ENCODE measurements at places on chromosomes 6 and 20.
A peak's percentile ranks its signal among the peaks of the same experiment; 100 is the strongest.

GRCh38 chr6:93787841-93788240 is 368.5 kb upstream of the EPHA7 start:
- no peak for DNase-seq

- peak; percentile 57 for DNase-seq
Measured at GRCh38 chr6:137975188-137975940, 108.3 kb downstream of the TNFAIP3 start.

GRCh38 chr6:132675749-132676148 is 16.8 kb upstream of the TAAR1 start:
- no peak for DNase-seq

GRCh38 chr6:126614642-126615504 is 275.0 kb downstream of the CENPW start:
- DNase-seq = peak; percentile 40

DNA sequence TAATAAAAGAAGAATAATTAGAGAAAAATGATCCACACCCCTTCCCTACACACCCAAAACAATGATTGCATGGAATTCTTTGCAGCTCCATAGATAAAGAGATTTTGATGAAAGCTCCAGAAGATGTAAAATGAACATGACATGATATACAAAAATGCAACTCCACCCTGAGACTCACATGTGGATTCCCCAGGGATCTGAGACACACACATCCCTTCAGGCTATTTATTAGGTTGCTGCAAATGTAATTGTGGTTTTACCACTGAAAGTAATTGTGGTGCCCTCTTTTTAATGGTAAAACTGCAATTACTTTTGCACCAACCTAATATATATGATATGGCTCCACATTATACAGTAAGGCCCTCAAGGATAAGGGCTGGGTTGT is 40.4 kb upstream of the TBC1D7 start:
- no peak for DNase-seq

- no peak for DNase-seq
Measured at GRCh38 chr6:71324194-71324785, 35.7 kb downstream of the OGFRL1 start.

- no peak for DNase-seq
Measured at GRCh38 chr6:47308198-47308517, 1.5 kb downstream of the TNFRSF21 start.

GRCh38 chr6:112594886-112595594 is 247.9 kb downstream of the RFPL4B start:
- DNase-seq = no peak

- peak; percentile 55 for DNase-seq
Measured at GRCh38 chr6:30814146-30815040, 69.9 kb upstream of the DDR1 start.

DNA sequence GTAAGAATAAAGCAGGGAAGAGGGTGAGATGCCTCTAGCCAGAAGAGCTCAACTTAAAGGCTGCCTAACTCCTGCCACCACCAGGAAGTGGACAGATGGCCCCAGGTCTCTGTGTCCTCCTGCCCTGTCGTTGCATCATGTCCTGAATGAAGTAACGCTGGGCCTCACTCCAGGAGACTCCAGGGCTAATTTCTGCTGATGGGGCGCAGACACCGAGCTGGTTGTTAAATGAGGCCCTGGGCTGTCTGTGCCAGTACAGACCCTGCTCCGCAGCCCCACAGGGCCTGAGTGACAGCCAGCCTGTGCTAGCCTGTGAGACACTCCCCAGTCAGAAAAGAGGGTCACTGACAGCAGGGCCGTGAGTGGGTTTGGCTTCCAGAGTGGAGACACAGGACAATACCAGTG is 6.5 kb downstream of the IP6K3 start:
- no peak for DNase-seq

DNA sequence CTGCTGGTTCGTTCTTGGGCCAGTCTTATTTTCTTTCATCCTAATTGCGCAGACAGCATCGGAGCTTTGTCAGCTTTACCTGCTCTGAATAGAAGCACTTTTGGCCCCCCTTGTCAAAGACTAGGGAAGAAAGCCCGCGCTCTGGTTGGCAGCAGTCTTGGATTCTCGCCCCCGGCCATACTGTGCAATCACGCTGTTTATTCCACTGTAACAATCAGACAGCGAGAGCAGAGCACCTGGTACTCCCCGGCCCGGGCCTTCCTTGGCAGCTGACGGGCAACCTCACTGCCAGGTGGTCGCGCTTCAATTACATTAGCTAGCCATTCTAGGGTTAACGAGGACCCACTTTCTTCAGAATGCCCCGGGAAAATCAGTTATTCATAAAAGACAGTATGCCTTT is 72.6 kb downstream of the INSM1 start:
- no peak for DNase-seq

DNA sequence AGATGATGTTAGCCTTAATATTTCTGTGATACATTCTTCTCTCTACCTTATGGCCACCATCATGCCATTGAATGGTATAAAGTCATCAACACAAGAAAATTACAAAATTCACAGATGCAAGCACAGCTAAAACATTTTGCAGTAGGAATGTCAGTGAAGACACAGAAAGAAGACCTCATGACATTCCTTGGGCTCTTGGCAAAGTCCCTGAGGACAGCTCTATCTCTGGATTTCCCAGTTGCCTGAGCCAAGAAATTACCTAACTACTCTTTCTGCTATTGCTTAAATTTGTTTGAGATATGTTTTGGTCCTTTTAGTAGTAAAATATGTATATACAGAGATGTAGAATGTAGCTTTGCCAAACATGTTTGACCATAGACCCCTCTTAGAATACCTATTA is 201.0 kb upstream of the STXBP5 start:
- no peak for DNase-seq

GRCh38 chr6:15570171-15570570 is 92.7 kb downstream of the DTNBP1 start:
- no peak for DNase-seq

DNA sequence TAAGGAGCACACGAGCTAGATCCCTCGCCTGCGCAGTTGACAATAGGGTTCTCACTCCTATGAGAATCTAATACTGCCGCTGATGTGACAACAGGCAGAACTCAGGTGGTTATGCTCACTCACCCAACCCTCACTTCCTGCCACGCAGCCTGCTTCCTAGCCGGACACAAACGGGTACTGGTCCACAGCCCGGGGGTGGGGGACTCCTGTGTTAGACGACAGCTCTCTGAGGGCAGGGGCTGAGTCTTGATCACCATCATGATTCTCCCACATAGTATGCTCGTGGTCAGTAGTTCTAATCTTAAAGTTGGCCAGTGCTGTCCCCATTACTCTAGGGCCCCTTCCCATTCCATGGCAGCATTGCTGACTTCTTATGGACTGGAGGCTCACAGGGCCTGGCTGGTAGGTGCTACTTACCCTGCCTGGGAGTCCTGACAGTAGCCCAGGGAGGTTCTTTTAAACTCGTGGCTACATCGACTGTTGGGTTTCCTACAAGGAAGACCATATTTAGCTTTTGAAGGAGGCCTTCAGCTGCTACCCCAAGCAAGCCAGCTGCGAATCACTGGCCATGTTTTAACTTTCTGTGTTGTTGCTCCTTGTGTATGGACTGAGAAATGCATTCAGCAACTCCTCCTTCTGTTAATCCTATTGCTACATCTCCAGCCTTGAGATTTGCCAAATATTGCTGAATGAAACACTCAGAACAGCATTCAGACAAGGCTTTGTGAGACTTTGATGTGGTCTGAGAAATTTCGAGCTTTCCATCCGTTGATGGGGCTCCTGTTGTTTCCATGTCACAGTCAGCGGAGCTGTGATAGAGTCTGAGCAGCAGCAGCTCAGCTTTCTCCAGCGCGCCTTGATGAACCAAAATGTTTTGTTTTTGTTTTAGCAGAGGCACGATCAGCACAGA is 300.3 kb downstream of the NRN1 start:
- DNase-seq = no peak

GRCh38 chr6:125219361-125219895 is 65.9 kb downstream of the TPD52L1 start:
- no peak for DNase-seq

GRCh38 chr6:9984607-9985006 is 430.3 kb downstream of the TFAP2A start:
- no peak for DNase-seq

DNA sequence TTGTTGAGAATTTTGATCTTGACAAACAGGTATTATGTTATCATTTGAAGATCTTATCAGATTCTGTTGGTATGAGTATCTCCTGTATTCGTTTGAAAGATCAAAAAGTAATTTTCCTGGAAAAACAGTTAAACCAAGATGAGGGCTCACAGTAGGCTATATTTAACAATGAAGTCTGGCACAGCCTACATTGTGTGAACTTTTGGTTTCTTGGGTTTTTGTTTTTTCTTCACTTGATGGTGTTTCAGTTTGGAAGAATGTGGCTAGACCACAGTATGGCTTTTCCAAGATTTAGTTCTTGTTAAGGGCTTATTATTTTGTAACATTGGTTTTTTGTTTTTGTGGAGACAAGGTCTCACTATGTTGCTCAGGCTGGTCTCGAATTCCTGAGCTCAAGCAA is 306.4 kb downstream of the CDKAL1 start:
- no peak for DNase-seq

- DNase-seq = peak; percentile 22
Measured at GRCh38 chr6:125747589-125748405, 1.6 kb upstream of the HEY2 start.

DNA sequence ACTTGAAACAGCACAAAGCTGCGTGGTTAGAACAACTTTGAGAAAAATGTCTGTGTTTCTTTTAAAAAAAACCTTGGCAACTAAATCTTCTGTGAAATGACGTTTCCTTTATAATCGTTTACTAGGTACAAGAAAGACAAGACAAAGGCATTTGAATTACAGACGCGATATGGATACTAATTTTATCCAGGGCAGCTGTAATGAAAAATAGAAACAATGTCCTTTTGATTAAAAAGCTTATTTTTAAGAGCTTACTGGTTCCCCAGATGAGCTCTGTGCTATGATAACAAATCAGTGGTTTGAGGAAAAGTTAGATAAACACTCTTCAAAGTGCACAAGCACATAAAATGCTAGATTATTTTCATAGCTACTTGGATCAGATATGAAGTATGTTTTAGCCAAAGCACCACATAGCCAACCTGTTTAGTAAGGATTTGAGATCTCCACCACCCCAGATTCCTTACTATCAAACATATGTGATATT is 1.6 kb upstream of the SYNCRIP start:
- DNase-seq = no peak

GRCh38 chr20:40446888-40447287 is 242.1 kb downstream of the MAFB start:
- no peak for DNase-seq

DNA sequence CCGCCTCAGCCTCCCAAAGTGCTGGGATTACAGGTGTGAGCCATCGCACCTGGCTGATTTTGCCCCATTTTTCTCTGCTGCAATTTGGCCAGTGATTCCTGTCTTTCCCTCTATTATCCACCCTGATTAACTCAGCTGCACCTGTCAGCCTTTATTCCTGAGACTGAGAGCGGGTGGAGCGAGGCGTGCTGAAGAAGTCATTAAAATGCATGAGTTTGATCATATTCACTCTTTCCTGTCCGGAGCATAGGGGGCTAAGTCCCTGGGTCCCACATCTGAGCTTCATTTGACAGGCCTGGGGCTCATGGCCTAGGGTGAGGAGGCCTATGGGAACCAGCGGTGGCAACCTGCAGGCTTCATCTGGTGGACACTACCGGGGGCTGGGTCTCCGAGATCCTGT is 25.7 kb upstream of the CTNNBL1 start:
- no peak for DNase-seq

DNA sequence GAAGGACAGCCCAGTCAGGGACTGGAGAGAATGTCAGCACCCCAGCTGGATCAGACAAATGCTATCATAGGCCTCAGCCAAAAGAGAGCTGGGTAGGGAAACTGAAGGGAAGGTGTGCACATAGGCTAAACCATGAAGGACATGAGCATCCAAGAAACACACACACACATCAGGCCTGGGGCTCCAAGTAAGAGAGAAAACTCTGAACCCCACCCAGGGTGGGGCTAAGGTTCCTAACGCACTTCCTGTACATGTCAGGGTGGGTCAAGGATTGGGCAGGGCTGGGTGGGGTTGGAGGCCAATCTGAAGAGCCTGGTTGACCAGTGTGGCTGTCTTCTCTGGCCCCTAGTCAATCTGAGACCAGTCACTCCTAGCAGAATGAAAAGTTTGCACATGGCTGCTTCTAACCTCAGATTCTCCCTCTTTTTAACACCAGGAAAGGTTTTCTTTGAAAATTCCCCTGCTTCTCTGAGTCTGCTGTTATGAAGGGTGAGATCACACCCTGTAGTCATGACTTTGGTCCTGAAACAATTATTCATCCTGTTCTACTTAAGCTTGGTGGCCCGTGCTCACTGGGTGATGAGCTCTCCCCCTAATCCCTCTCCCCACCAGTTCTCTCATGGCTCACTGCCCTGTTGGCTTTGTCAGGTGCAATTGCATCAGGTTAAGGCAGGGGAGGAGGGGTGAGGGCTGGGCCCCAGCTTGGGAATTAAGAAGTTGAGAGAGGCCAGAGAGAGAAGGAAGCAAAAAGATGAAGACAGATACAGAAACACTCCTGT is 88.4 kb downstream of the MAFB start:
- no peak for DNase-seq

GRCh38 chr6:71254323-71254722 is 34.3 kb upstream of the OGFRL1 start:
- no peak for DNase-seq

DNA sequence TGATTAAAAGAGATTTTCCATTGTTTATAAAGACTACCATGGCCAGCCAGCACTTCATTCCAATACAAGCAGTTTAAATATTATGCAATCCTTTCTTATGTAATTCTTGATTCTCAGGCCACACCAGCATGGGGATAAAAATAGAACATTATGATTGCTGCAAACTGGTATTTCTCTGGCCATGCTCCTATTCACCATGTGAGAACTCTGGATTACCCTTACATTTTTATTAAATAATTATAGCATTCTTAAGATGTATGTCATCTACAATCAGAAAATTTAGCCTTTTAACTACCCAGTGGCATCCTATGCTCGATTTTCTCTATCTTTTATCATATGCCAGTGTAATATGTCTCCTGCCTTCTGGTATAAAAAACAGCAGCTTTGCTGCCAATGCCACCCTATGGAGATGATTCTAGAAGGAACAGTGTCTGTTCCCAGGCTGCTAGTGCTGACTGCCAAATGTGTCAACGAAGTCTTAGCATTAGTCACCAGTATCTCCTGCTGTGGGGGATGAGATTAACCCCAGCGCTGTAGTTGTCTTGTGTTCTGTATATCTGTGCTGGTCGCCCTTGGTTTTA is 501.4 kb downstream of the BCKDHB start:
- DNase-seq = no peak

DNA sequence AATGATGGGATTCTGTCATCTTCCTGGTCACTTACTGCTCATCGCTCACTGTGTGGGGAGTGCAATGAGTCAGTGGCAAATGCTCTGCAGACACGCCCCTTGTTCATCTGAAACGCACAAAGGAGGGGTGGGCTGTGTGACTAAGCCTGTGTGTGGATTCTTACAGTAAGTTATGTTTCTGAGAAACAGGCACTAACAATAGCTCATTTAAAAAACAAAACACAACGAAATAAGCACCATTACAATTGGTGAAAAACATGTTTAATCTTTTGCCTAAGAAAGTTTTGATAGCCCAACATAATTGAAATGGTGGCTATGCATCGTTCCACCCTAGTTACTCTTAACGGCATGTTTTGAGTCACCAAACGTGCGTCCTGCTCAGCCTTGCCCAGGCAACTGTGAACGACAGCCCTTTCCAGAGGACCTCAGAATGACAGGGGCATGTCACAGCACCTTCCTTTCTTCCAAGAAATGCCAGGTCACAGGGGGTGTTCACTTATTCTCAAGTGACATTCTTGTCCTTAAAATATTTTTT is 118.4 kb upstream of the SGK1 start:
- peak; percentile 80 for DNase-seq
